ENCODE measurements at places on chromosomes 1 and 21. TPM values are rescaled to one million over a fixed set of nuclear protein-coding genes. Genes with fewer than 3 reads are reported as not detected.
A peak's percentile ranks its signal among the peaks of the same experiment; 100 is the strongest.

DNA sequence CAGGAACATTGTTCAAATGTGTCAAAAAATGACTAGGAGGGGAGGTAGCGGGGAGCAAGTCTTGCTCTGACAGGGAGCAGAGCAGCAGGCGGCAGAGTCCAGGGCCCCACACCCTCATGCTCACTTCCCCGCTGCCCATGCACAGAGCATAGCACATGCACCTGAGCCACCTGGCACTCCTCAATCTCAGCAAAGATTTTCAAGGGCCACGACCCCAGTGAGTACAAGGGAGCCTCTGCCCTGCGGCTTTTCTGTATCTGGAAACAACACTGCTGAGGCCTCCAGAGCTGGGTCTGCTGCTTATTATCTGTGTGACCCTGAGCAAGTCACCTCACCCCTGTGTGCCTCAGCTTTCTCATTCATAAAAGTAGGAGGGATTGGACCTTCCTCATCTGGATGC is 1.1 kb upstream of the GJB3 start:
- DNase-seq = no peak
- H3K27me3 ChIP-seq = peaks cover 10% of the 10 kb centered on the region
- no peak overlapping the region for H3K27ac ChIP-seq
- no peaks in the 10 kb centered on the region for H3K36me3 ChIP-seq
- H3K4me3 ChIP-seq = no peak overlapping the region
- no peaks in the 10 kb centered on the region for H3K4me1 ChIP-seq

- H3K36me3 ChIP-seq = no peaks in the 10 kb centered on the region
- no peak for DNase-seq
- H3K4me3 ChIP-seq = no peak overlapping the region
These were observed 15.5 kb upstream of the PSMB2 start for GRCh38 chr1:35656863-35657232.

GRCh38 chr1:153945131-153945794 is 1.3 kb downstream of the DENND4B start:
- no peak for DNase-seq
- peak overlapping the region; percentile 100 for H3K4me3 ChIP-seq
- H3K36me3 ChIP-seq = peaks cover 22% of the 10 kb centered on the region
- H3K27ac ChIP-seq = peak overlapping the region; percentile 95
- H3K4me1 ChIP-seq = peaks cover 21% of the 10 kb centered on the region

- no peaks in the 10 kb centered on the region for H3K4me1 ChIP-seq
- no peaks in the 10 kb centered on the region for H3K36me3 ChIP-seq
- no peaks in the 10 kb centered on the region for H3K27me3 ChIP-seq
- no peak for DNase-seq
These were observed 634.8 kb upstream of the ADGRL2 start for GRCh38 chr1:81165963-81166362.

GRCh38 chr1:25579292-25580252 is 36.2 kb downstream of the LDLRAP1 start:
- no peak for DNase-seq
- H3K27ac ChIP-seq = no peak overlapping the region
- H3K4me3 ChIP-seq = no peak overlapping the region
- no peaks in the 10 kb centered on the region for H3K36me3 ChIP-seq
- no peaks in the 10 kb centered on the region for H3K27me3 ChIP-seq

DNA sequence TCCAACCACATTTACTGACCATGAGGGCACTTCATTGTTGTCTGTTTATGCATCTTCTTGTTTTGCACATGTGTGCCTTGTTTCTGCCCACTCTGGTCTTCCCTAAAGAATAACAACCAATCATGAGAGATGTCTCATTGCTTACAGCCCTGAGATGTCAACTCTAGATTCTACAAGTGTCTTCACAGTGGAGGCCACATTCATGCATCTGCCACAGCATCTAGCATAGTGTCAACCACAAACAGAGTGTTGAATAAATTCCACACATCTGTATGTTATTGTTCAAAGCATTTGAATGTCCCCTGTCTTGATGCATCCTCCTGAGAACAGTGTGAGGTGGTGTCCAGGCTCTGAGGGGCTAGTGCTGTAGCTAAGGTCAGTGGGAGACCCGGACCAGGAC is 43.1 kb downstream of the KCNC4 start:
- no peaks in the 10 kb centered on the region for H3K36me3 ChIP-seq
- no peaks in the 10 kb centered on the region for H3K4me1 ChIP-seq
- no peak overlapping the region for H3K4me3 ChIP-seq

GRCh38 chr1:201736707-201737320 is 92.1 kb upstream of the IPO9 start:
- peaks cover 4% of the 10 kb centered on the region for H3K27me3 ChIP-seq
- no peak for DNase-seq
- H3K27ac ChIP-seq = no peak overlapping the region
- H3K4me3 ChIP-seq = 0 out of 2 replicates have a peak overlapping the region, but pooled peaks have one; percentile 7

DNA sequence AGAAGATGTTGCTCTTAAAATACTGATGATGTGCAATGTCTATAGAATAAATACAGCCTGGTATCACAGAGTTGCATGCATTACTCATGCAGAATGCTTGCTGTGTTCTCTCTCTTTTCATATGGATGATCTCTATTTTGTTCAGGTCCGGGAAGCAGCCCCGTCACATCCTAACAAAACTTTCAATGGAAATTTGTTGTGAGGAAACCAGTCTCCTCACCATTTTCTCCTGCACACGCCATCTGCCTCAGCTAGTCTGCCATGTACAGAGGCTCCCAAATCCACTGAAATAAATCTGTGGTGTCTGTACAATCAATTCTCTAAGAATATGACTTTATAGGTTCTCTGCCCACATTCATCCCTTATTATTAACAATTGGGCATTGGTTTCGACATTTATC is 42.4 kb downstream of the DAB1 start:
- H3K4me1 ChIP-seq = no peaks in the 10 kb centered on the region
- H3K27ac ChIP-seq = no peak overlapping the region
- H3K4me3 ChIP-seq = no peak overlapping the region
- no peaks in the 10 kb centered on the region for H3K27me3 ChIP-seq

DNA sequence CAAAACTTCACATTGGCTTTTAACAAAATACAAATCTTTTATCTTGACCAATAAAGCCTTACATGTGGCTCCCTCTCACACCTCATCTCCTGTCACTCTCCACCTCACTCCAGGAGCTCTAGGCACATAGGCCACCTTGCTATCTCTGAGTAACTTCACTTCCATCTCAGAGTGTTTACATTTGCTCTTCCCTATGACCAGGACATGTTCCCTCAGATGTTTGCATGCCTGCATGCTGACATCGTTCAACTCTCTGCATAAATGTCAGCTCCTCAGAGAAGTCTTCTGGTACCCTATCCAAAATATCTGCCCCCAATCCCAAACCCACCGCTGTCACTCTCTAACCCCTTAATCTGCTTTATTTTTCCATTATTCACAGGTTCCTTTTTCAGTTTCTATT is 110.9 kb downstream of the TOMM20 start:
- no peaks in the 10 kb centered on the region for H3K27me3 ChIP-seq
- H3K4me1 ChIP-seq = peaks cover 63% of the 10 kb centered on the region
- no peak overlapping the region for H3K4me3 ChIP-seq
- DNase-seq = no peak
- H3K27ac ChIP-seq = peak overlapping the region; percentile 99

The XCL2 gene
- 2.1 TPM for total RNA-seq

The KCNE2 gene
- total RNA-seq = not detected

The OR10J1 gene
- not detected for total RNA-seq

The PTPN22 gene
- total RNA-seq = 39.5 TPM

The IRF6 gene
- total RNA-seq = 0.10 TPM

The WNT3A gene
- not detected for total RNA-seq

Measured in GM12878 (cell line).